Uterus (tissue), 4 donors: ENCODE measurements at places on chromosomes 7 and 10. TPM values are rescaled to one million over a fixed set of nuclear protein-coding genes. Genes with fewer than 3 reads are reported as not detected.

Gene ADRB1
- total RNA-seq = not detected

Gene ELAPOR2
- total RNA-seq = 9.7 TPM

Gene MYO1G
- total RNA-seq = 3.1 TPM

Gene HOXA9
- total RNA-seq = 25.0 TPM

GRCh38 chr7:47236480-47237129, 345.3 kb downstream of the TNS3 start:
- no peaks in the 10 kb centered on the region for H3K36me3 ChIP-seq
- peaks cover 25% of the 10 kb centered on the region for H3K4me1 ChIP-seq
- H3K27ac ChIP-seq = peak overlapping the region; percentile 80

GRCh38 chr10:30687698-30688213, 58.2 kb upstream of the LYZL2 start:
- H3K4me3 ChIP-seq = no peak overlapping the region
- DNase-seq = peak; percentile 79
- H3K27me3 ChIP-seq = no peaks in the 10 kb centered on the region
- no peaks in the 10 kb centered on the region for H3K36me3 ChIP-seq

DNA sequence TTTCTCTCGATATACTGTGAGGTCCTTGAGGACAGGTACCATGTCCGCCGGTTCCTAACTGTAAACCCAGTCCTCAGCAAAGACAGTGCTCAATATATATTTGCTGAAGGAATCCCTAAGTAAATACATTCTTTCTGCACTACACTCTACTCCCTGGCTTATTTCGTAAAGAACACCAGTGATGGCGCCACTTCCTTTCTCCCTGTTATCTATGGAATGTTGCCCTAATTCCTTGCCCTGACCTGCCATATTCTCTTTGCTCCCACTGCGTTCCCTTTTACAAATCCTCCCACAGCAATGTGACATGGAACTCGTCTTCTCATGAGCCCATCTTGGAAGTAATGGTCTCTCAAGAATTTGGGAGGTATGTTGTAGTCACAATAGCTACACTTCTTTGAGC, 507.4 kb upstream of the COBL start:
- no peak overlapping the region for H3K27ac ChIP-seq
- H3K36me3 ChIP-seq = no peaks in the 10 kb centered on the region
- H3K4me1 ChIP-seq = no peaks in the 10 kb centered on the region
- DNase-seq = no peak
- no peak overlapping the region for H3K4me3 ChIP-seq

GRCh38 chr7:4667776-4668509, 14.2 kb upstream of the FOXK1 start:
- no peaks in the 10 kb centered on the region for H3K36me3 ChIP-seq
- no peak for DNase-seq
- no peak overlapping the region for H3K4me3 ChIP-seq
- H3K27ac ChIP-seq = peak overlapping the region; percentile 4

DNA sequence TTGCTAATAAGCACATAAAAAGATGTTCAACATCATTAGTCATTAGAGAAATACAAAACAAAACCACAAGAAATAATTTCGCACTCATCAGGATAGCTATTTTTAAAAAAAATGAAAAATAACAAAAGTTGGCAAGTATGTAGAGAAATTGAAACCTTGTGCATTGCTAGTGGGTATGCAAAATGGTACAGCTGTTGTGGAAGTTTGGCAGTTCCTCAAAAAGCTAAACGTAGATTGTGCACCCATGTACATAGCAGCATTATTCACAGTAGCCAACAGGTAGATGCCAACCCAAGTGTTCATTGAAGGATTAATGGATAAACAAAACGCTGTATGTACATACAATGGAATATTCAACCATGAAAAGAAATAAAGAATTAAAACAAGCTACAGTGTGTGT, 35.3 kb upstream of the STARD3NL start:
- no peaks in the 10 kb centered on the region for H3K27me3 ChIP-seq
- H3K4me3 ChIP-seq = no peak overlapping the region
- no peak overlapping the region for H3K27ac ChIP-seq
- no peaks in the 10 kb centered on the region for H3K4me1 ChIP-seq
- no peak for DNase-seq

- H3K4me3 ChIP-seq = no peak overlapping the region
- no peak overlapping the region for H3K27ac ChIP-seq
- DNase-seq = no peak
- no peaks in the 10 kb centered on the region for H3K27me3 ChIP-seq
Observed at GRCh38 chr10:82609845-82610244, 734.9 kb downstream of the NRG3 start.

- no peak overlapping the region for H3K27ac ChIP-seq
- H3K4me3 ChIP-seq = no peak overlapping the region
- DNase-seq = no peak
Observed at GRCh38 chr10:124601431-124602120, 140.0 kb downstream of the LHPP start.

DNA sequence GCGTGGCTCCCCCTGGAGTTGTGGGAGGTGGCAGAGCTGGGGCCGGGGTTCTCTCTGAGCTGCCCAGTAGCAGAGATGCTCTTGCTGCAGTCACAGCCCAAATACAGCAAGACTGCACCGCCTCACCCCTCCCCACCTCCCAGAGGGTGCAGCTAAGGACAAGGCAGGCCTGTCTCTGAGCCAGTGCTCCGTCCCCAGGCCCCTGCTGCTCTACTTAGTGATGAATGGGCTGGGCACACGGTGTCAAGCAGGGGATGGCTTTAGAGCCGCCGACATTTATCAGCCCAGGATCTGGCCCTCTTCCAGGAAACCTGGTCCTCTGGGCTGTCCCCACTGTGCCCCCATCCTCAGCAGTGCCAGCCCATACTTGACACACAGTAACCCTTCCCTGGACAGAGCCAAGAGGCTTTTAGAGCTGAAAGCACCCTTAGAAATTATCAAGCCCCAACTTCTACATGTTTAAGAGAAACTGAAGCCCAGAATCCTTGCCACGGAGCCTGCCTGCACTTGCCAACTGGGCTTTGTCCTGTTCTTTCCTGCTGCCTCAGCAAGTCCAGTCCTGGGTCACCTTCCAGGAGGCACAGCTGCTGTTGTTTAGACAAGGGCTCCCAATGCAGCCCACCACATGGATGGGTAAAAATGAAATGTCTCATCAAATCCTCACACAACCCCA, 137.1 kb upstream of the UNC5B start:
- DNase-seq = peak; percentile 11
- H3K27me3 ChIP-seq = no peaks in the 10 kb centered on the region
- no peaks in the 10 kb centered on the region for H3K4me1 ChIP-seq

GRCh38 chr7:75649462-75649861, 89.3 kb downstream of the HIP1 start:
- no peak for DNase-seq
- H3K27me3 ChIP-seq = no peaks in the 10 kb centered on the region
- no peak overlapping the region for H3K4me3 ChIP-seq
- H3K36me3 ChIP-seq = no peaks in the 10 kb centered on the region
- H3K4me1 ChIP-seq = no peaks in the 10 kb centered on the region
